ENCODE measurements at places on chromosomes 12 and 14.

DNA sequence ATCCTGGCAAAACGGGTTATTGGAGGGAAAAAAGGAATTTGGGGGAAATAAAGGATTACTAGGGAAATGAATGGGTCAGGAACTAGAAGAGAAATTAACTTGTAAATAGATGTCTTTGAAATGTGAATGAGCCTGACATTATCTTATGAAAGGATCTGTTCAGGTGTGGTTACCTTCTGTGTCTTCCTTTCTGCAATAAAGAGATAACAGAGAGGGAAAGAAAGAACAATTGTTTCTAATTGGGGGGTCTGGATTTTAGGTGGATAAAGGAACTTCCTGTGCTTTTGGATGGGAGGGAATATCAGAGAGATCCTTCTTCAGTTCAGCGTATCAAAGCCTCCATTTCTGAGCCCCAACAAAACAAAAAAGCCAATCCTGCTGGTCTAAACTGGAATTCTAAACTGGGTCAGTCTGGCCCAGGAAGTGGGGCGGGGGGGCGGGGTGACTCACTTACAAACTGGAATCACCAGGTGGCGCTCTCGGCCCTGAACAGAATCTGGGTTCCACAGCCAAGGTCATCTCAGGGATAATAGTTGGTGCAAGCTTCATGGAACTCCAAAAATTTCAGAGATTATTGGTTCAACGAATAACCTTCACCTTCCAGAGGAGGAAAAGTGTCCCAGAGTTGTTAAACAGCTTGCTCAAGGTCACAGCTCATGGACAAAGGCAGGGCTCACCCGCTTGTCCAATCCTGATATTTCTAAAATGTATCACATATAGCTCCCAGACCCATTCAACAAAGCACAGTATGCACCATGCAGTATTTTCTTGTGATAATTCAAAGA, 15.2 kb upstream of the PEBP1 start:
- DNase-seq = peak; percentile 80

DNA sequence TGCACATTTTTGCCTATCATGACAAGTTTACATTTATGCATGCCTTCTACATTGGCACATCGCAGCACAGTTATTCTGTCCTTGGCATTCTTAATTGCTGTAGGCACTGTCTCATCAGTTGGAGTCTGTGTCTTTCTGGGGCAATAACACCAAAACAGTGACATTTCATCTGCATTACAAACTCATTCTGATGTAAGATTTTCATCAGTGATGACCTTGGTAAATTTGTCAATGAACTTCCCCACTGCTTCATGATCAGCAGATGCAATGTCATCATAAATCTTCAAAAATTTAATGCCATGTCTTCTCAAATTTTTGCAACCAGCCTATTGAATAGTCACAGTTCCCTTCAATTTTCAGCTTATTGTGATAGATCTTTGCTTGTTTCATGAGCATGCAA, 85.5 kb downstream of the CAPZA3 start:
- no peak for DNase-seq

DNA sequence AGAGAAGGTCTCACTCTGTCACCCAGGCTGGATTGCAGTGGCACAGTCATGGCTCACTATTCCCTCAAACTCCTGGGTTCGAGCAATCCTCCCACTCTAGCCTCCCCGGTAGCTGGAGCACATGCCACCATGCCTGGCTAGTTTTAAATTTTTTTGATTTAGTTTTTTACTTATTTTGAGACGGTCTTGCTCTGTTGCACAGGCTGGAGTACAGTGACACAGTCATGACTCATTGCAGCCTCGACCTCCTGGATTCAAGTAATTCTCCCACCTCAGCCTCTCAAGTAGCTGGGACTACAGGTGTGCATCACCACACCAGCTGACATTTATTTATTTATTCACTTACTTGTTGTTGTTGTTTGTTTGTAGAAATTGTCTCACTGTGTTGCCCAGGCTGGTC, 22.2 kb upstream of the DIP2B start:
- DNase-seq = no peak

DNA sequence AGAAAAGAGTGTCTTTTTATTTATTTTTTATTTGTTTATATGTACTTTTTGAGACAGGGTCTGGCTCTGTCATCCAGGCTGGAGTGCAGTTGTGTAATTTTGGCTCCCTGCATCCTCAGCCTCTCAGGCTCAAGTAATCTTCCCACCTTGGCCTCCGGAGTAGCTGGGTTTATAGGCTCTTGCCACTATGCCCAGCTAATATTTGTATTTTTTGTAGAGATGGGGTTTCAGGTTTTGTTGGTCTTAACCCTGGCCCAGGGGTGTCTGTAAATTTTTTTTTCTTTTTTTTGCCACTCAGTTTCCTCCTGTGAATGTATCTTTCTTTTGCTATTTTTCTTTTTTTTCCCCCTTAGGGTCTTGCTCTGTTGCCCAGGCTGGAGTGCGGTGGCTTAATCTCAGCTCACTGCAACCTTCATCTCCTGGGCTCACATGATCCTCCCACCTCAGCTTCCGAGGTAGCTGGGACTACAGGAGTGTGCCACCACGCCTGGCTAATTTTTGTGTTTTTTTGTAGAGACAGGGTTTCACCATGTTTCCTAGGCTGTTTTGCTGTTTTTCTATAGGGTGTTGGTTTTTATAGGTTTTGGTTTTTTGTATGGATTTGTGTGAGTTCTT, 11.0 kb downstream of the RCOR1 start:
- DNase-seq = no peak

DNA sequence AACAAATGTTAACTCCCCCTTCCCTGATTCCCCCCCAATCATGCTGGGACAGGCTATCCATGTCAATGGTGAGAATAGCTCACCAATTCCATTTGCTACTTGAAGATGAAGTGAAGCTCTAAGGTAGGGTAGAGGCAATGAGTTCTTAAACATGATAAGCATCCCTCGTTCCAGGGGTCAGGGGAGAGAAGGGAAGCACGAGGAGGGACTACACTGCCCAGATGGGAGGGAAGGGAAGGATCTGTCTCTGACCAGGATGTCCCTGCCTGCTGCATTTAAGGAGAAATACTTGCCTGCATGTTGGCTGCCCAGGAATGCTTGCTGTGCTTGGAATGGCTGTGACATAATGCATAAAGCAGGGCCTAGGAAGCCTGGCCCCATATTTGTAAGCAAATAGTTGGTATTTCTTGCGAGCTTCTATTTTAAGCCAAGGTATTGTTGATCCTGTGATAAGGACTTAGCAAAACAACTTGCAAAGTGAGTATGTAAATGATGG, 155.1 kb downstream of the CEP83 start:
- no peak for DNase-seq

DNA sequence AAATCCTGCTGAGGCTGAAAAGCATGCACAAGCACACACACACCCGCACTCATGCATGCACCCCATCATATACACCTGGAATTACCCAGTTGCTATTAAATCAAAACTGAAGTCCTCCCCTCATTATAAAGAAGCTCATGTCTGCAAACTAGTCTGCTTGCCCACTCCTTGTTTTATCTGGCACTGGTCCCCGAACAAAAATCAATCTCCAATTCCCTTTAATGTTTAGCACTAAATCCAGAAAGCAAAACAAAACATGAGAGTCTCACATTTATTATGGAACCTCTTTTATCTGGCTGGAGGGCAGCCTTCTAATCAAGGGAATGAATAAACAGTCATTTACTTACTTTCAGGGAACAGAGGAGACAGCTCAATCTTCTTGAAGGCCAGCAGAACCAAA, 1093.4 kb upstream of the FLRT2 start:
- DNase-seq = no peak

DNA sequence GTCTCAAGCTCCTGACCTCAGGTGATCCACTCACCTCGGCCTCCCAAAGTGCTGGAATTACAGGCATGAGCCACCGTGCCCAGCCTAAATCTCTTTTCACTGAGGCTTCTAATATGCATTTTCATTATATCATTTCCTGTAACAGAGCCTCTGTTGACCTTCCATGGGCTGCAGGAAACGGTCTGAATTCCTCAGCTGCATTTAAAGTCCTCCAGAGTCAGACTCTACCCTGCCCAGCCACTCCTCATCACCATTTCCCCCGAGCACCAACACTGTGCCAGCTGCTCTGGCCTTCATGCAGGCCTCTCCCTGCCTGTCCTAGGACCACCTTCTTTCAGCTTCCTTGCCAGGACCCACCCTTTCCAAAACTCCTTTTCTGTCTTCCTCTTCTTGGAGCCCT, 9.8 kb upstream of the NFKBIA start:
- DNase-seq = no peak

- DNase-seq = no peak
These were observed 13.2 kb upstream of the RXYLT1 start for GRCh38 chr12:63766498-63766897.

Data from activated CD4-positive, alpha-beta T cell treated with anti-CD3 and anti-CD28 coated beads, Interleukin-2, amount 50 U/mL, for 48 hours (primary cell).